ENCODE measurements at places on chromosomes 2 and 18.

GRCh38 chr2:1816414-1816911 is 72.1 kb upstream of the PXDN start:
- no peak for DNase-seq

DNA sequence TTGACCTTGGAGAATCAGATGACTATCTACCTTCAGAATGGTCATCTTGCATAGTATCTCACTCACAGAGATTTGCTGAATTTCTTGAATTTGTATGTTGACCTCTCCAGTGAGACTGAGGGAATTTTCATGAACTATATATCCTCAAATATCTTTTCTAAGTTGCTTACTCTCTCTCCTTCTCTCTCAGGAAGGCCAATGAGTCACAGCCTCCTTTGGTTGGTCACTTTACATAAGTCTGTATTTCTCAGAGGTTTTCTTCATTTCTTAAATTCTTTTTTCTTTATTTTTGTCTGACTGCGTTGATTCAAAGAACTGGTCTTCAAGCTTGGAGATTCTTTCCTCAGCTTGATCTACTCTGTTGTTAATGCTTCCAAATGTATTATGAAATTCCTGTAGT is 51.7 kb downstream of the VIT start:
- DNase-seq = no peak

DNA sequence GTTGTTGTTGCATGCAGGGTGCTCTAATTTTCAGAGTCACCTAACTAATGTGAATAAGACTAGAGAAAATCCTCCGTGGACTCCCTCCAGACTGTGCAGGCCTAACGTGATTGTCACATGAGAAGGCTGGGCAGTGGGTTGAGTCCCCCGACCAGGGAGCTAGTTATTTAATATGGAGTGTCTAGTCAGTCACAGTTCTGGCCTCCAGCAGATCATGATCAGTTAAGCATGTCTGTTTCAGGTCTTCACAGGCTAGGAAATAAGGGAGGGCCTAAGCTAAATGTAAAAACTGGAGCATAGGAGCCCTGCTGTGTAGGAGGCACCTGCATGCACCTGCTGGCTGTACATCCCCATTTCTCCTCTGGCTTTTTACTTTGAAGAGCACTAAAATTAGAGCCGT is 86.8 kb downstream of the PRPF40A start:
- no peak for DNase-seq

DNA sequence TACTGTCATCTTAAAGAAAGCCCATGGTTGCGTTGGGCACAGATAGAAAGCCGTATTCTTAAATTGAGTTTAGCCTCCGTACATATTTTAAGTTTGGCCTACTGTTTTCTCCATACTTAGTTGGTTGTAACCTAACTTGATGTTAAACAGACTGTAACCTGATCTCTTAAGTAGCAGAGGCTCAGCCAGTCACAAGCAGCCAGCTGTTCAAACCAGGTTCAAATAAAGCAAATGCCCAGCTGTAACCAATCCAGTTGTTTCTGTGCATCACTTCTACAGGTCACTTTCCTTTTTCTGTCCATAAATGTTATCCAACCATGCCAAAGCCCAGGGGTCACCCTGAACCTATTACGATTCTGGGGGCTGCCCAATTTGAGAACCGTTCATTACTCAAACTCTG is 10.0 kb upstream of the THADA start:
- DNase-seq = no peak

DNA sequence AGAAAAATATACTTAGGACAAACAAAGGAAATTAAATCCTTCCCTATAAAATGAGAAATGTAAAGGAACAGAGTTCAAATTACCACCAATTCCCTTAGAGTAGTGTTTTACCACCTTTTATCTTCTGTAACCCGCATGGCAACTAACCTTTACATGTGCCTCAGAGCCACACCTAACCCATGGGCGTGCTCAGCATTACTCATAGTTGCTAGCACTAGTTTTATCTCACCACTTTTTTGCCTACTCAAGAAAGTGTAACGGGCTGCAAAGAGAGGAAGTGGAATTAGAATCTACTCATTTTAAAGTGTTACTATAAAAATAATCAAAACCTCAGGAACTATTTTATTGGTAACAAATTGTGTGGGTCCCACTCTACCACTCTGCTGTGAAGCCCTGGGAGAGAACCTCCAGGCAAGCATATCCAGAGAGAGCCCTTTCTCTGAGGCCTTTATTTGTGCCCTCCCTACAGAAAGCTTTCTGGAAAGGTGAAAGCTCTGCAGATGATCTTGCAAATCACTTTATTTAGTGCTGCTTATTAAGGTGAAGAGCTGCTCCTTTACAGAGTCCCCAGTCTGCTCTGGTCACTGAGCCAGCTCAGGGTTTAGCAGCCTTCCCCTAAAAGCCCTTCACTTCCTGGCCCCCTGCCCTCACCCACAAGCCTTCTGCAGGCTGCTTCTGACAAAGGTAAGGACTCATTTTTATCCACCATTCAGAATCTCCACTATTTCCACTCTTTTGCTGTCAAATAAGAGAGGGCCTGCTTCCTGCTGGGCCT is 98.8 kb downstream of the TRABD2A start:
- DNase-seq = no peak

- no peak for DNase-seq
Measured at GRCh38 chr18:31098878-31099277, 3.3 kb downstream of the DSC2 start.

- DNase-seq = no peak
Measured at GRCh38 chr2:237600205-237600846, 9.8 kb upstream of the RAB17 start.

DNA sequence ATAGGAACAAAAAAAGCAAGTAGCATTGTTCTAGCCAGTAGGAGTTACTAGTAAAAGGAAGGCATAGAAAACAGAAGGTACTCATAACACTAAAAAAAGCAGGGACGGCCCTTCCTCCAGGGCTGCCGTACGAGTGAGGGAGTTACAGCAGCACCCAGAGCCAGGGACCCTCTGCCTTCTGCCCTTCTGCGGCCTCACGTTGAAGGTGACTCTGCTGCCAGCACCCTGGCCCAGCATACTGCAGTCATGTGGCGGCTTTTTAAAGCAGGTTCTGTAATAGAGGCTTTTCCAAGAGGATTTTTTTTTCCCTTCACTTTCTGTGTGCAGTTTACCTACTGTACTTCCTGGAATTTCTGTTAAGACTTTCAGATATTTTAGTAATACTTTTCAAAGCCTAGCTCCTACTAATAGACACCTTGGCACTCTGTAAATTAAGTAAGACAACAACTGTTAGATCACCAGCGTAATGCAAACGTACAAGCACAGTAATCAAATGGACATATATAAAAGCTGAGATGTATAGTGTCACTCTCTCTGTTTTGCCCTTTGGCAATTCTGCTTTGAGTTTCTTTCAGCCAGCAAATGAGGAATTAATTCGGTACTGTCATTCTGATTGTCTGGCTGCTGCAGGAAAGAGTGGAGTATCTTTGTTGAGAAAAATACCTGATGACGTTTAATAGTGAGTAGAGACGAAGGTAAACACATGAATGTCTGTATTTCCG is 161.5 kb downstream of the PTGR3 start:
- no peak for DNase-seq

DNA sequence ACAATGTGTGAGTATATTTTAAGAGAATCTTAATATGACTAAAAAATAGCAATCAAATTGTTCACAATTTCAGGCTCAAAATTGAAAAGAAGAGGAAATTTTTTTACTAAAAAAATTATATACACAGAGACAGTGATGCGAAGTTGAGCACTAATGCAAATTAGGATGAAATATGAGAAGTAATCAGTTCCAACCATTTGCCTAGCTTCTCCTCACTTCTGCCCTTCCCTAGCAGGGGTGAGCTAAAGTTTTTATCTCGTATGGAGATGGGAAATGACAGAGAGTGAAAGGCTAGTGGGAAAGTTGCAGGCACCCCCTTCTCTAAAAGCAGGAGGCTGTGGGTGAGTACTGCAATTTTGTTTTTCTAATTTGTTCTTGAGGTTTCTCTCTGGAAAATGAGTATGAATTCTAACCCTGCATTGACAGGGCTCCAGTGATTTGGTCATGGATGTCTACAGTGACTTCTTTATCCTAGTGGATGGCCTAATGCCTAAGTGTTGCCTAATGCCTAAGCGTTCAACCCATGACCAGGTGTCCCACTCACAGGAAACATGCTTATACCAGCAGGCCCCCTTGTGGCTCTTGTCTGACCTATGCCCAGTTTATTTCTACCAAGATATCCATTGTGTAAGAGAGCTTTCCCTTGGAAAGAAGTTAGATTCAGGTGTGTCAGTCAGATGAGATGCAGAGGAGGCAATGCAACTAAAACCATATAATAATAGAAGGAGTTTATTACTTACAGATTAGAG is 78.0 kb upstream of the HNMT start:
- DNase-seq = no peak

DNA sequence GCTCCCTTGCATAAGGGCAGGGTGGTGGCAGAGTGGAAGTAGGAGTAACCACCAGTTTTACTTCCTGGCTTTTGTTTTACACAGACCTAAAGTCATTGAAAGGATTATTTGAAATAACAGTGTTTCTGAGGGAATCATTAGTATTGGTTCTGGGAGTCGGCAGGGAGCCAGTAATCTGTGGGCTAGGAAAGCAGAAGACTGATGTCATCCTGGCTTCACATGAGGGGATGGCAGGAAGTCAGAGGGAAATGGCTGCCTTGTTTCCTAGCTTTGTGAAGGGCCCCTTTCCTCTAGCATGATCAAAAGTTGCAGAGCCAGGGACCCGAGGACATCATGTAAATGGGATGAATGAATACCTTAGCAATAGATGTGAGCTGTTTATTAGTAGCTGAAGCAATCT is 792.6 kb downstream of the CPS1 start:
- DNase-seq = no peak

Measured in GM12892 (cell line).